ENCODE measurements at places on chromosomes 3 and 15. TPM values are rescaled to one million over a fixed set of nuclear protein-coding genes. Genes with fewer than 3 reads are reported as not detected.
A peak's percentile ranks its signal among the peaks of the same experiment; 100 is the strongest.

- no peak for DNase-seq
These were observed 53.4 kb upstream of the CCDC174 start for GRCh38 chr3:14598143-14598569.

- no peak for DNase-seq
These were observed 21.2 kb upstream of the SIAH2 start for GRCh38 chr3:150783920-150784746.

DNA sequence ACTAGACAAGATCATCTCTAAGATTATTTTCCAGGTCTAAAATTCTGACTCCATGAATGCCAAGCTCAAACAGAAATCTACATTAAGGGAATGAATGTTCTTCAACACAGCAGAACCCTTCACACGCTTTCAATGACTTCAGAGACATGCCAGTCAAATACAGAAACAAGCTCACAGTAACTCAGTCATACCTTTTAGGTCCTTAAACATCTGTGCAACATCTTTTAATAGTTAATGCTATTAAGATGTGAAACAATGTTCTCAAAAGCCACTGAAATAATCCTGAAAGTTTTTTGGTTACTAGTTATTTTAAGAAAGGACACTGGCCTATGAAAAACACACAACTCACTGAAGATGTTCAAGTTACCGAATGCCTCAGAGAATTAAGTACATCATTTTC is 2.5 kb downstream of the DLG1 start:
- DNase-seq = no peak

GRCh38 chr15:40329804-40330203 is 6.3 kb downstream of the INAFM2 start:
- DNase-seq = no peak

DNA sequence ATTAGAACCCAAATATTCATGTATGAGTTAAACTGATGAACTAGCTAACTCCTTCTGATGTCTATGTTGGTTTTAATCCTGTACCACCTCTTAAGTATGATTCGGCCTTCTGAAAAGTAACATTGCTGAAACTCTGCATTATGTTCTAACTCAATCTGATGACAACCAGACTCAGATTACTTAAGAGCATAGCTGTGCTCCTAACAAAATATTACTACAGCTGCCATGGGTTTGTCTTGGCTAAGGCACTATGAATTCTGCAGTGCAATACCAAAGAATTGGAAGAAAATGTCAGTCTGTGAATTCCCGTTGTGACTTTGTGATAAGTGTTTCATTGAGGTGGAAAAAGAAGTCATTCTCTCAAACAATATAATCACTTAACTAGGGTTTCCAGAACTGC is 224.4 kb downstream of the ZMAT3 start:
- no peak for DNase-seq

- DNase-seq = no peak
These were observed 74.8 kb downstream of the ADAMTS9 start for GRCh38 chr3:64612916-64613526.

DNA sequence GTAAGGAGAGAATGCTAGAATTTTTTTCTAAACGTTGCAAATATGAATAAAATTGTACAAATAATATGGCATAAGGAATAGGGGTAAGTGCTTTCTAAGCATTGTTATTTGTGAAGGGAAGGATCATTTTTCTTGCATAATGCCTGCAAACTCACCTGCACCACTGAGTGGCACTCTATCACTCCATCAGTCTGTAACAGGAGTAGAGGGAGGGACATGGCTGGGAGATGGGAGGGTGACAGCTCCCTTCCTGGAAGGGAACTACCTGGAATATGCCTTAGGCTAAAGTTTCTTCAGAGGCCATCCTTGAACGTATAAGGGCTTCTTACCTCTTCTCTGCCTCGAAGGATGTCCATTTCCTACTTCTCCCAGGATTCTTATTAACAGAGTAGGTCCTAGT is 3.0 kb downstream of the NAALADL2 start:
- DNase-seq = peak; percentile 68

GRCh38 chr15:100642213-100642949 is 40.0 kb downstream of the ASB7 start:
- DNase-seq = no peak

GRCh38 chr3:132311316-132311715 is 5.9 kb upstream of the ACP3 start:
- DNase-seq = no peak

DNA sequence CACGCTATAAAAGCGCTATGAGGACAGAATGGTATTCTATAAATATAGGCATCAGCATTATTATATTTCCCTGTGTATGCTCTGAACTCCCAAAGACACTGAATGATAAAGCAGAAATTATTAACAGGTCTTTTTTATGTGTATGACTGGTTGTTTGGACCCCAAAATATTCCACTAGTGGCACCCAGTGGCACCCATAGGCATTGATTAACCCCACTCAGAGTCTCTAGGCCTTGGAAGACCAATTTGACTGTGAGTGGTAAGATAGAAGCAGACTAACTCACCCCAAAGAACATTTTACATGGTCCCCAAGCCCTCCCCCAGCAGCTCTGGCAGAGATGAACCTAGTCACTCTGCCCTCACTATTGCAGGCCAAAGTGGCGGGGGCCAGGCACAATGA is 45.4 kb upstream of the UBE2E1 start:
- DNase-seq = no peak

DNA sequence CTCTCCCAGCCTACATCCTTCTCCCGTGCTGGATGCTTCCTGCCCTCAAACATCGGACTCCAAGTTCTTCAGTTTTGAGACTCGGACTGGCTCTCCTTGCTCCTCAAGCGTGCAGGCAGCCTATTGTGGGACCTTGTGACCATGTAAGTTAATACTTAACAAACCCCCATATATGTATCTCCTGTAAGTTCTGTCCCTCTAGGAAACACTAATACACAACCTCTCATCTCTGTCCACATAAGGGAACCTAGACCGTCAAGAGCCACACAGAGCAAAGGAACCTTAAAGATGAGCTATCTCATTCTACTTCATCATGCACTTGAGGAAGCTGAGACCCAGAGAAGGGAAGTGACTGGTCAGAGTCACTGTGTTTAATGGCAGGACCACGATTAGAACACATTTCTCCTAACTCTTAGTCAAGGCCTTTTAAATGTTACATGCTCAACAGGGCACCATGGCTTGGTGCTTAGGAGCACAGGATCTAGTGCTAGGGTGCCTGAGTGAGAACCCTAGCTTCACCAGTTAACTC is 50.3 kb downstream of the NPTN start:
- DNase-seq = no peak

DNA sequence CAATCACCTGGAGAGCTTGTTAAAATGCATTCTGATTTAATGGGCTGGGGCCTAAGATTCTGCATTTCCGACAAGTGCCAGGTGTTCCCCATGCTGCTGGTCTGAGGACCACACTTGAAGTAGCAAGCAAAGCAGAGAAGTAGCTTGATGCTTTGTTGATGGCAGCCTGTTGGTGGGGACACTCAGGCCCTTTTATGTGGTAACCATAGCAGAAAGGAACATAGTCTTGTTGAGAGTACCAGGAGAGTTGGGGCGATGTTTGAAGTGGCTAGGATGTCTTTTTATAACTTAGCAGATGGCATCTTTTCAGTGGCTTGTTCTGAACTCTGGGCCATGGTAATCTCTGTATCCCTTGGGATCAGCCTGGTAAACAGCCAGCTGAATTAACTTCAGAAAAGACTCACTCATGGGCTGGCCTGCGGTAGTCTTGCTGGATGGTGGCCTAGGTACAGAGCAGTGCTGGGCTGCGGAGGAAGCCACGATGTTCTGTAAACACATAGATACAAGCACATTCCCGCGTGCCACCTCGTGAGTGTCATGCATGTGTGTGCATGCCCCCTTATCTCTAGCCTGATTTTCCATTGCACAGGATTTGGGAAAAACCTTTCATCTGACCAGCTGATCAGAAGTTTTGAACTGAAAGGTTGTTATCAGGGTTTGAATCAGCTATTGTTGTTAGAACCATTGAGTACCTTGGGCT is 292.4 kb upstream of the LRRFIP2 start:
- DNase-seq = no peak

GRCh38 chr15:31296646-31297574 is 29.7 kb upstream of the KLF13 start:
- peak; percentile 49 for DNase-seq

DNA sequence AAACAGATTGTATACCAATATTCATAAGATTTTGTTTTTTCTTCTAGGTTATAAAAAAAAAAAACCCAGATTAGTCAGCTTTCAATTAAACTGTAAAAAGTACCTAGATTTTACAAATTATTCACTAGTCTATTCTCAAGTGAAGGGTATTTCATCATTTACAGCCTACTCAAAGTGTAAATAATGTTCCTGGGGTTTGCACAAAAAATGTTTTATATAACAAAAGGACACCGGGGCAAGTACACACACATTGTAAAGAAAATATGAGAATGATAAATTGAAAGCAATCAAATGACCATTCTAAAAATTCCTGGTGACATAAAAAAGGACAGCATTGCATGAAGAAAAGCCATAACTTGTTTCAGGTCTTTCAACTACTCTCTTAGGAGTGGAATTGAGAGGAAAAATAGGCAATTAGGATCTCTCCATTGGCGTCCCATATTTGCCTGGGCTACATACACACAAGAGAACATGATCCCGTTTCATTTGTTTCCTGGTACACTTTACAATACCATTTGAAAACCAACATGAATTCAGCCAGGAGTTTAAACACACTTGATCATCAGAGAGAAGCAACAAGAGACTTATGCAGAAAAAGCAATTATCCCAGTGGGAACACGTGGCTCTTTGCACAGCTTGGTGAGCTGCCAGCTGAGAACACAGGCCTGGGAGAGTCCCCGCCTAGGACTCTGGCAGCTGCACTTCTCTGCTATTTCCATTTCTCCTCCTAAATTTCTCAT is 1039.2 kb downstream of the ROBO1 start:
- no peak for DNase-seq

DNA sequence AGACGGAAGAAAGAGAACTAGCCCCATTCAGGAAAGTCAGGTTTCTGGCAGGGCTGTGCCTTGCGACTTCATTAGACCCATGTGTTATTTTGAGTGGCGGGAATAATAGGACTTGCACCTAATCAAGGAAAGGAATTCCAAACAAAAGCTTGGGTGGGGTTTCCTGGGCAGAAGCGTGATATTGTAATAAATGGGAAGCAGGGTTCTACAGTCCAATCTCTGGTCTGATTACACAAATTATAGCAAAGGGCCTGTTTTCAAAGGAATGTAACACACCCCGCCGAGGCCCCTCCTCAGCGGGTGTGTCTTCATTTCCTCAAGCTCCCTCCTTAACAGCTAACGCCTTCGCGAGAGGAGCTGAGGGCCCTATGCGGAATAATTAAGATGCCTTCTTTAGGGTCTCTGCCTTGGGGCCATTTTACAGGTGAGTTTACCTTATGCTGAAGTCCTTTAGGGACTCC is 396.0 kb upstream of the C2CD4B start:
- no peak for DNase-seq

DNA sequence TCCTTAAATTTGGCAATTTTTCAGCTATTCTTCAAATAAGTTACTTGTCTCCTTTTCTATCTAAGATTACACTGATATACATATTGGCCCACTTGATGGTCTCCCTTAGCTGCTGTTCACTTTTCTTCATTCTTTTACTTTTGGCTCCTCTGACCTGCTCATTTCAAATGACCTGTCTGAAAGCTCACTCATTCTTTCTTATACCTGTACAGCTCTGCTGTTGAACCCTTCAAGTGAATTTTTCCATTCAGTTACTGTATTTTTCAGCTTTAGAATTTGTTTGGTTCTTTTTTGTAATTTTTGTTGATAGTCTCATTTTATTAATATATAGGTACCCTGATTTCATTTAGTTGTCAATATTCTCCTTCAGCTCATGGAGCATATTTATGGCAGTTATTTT is 39.7 kb downstream of the MNS1 start:
- DNase-seq = no peak

- DNase-seq = no peak
These were observed 38.5 kb downstream of the IDH2 start for GRCh38 chr15:90063770-90064247.

GRCh38 chr3:51360806-51361205 is 24.3 kb upstream of the MANF start:
- no peak for DNase-seq

GRCh38 chr3:21168471-21168870 is 582.5 kb downstream of the ZNF385D start:
- DNase-seq = no peak

- DNase-seq = no peak
These were observed 2.2 kb downstream of the SCAMP5 start for GRCh38 chr15:74997543-74997942.

Gene GNB5
- 26.0 TPM for total RNA-seq

Gene TEX55
- total RNA-seq = not detected

Gene MYEF2
- 2.1 TPM for total RNA-seq

Gene TEX9
- total RNA-seq = 11.8 TPM

Gene CXCR6
- total RNA-seq = 0.74 TPM

Gene GABRG3
- not detected for total RNA-seq

Gene ISY1
- 63.1 TPM for total RNA-seq

Gene AGBL1
- total RNA-seq = not detected

Gene ARHGAP31
- total RNA-seq = 0.48 TPM

Gene SYNPR
- total RNA-seq = not detected

Gene HDC
- not detected for total RNA-seq

Measured in PC-9 (cell line).